ENCODE measurements at places on chromosomes 11 and 22. TPM values are rescaled to one million over a fixed set of nuclear protein-coding genes. Genes with fewer than 3 reads are reported as not detected.

JRKL gene
- 14.1 TPM for polyA plus RNA-seq

DNA sequence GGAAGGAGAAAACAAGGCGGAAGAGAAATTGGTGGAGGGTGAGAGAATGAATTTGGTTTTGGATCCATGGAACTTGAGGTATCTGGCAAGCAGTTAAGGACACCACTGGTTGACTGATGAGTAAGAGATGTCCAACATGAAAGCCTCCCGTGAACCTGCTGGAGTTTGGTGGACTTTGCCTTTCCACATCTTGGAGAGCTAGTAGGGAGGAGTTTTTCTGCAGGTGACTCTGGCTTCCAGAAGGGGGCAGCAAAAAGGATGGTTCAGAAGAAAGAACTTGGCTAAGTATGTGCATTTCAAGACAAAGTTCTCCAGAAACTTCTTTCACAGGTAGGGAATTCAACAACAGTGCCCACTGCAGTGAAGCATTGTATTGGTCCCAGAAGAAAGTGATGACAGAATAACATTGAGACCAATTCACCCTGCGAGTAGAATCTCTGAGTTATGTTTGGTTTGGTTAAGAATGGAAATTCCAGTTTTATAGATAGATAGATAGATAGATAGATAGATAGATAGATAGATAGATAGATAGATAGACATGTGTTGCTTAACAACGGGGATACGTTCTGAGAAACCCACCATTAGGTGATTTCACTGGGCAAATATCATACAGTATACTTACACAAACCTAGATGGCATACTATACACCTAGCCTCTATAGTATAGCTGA lies 28.5 kb downstream of the DCDC1 start:
- DNase-seq: no peak

DNA sequence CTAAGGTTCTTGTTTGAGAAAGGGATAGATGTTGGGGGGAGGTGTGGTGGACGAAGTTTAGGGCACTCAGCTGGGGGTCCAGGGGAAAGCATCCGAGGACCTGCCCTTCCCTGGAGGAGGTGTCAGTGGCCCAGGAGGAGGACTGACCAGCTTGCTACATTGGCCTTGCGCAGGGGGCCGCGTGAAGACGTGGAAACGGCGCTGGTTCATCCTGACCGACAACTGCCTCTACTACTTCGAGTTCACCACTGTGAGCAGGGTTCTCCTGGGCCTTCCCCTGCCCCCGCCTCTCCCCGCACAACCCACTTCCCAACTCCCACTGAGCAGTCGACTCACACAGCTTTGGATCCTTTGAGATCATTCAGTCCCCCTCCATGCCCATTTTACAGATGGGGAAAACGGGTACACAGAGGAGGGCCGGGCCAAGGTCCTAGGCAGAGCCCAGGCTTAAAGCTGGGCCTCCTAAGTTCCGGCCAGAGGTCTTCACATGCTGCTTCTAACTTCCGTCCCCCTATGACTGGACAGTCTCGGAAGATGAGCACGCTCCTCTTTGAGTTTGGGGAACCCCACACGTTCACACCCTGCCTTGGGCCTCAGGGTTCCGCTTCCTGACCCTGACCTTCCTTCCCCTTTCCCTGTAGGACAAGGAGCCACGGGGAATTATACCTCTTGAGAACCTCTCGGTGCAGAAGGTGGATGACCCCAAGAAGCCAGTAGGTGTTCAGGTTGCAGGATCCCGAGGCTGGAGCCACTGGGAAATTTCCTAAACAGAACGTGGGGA lies 28.7 kb downstream of the CYTH4 start:
- DNase-seq: no peak

- no peak for DNase-seq
These were observed 6.9 kb upstream of the WEE1 start for GRCh38 chr11:9566561-9567063.

GRCh38 chr11:116219171-116219635 lies 553.6 kb downstream of the BUD13 start:
- DNase-seq: no peak

MAJIN gene
- not detected for polyA plus RNA-seq

DNA sequence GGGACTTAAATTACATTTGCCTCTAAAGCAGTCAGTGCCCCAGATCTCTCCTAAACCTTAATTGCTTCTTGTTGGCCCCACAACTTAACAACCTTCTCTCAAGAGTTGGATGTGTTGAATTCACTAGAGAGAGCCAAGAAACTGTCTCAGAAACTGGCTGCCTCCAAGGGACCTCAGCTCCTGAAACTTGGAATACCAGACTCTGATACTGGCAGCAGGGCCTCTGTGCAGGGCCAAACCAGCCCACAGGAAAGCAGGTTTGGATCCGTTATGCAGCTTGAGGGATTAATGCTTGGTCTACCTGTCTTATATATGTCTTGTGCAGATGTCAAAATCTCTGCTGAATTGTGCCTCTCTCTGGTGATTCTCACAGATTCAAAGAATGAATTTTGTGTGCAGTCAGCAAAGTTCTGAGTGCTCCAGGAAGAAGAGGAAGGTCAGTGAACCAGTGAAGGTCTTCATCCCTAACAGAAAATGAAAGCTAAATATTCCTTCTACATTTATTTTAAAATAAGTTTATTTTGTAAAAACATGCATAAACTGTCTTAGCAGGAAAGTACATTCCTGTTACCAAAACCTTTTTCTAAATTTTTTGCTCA lies 70.8 kb downstream of the LIF start:
- DNase-seq: no peak

- DNase-seq: no peak
These were observed 73.6 kb downstream of the CSTPP1 start for GRCh38 chr11:47010179-47010578.

TPH1 gene
- polyA plus RNA-seq: 0.15 TPM

DNA sequence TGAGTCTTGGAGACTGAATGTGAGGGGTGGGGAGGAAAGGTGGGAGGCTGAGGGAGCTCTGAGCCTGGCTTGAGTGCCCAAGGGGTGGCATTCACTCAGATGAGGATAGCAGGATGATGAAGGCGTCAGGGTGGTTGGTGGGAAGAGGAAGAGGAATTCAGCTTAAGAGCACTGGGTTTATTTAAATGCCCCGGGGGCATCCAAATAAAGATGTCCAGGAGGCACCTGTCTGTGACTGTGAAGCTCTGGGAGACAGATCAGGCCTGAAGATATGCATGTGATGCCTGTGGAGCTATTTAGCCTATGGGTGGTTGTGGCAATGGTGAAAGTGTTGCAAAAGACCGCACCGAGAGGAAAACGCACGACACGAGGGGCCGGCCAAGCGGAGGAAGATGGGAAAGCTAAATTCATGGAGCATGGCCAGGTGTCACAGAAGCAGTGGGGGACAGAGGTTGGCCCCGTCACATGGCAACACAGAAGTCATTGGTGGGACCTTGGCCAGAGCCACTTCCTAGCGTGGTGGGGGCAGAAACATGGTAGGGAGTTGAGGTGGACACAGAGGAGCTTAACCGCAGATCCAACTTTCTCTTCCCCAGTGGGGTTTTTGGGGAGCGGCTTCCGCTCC lies 15.5 kb downstream of the SLC37A2 start:
- DNase-seq: no peak

- no peak for DNase-seq
These were observed 16.3 kb downstream of the FXYD6 start for GRCh38 chr11:117860139-117860538.

- DNase-seq: no peak
These were observed 20.3 kb downstream of the ZC3H12C start for GRCh38 chr11:110113505-110113904.

GRCh38 chr11:118211006-118211405 lies 13.8 kb downstream of the JAML start:
- no peak for DNase-seq

GRCh38 chr11:26599425-26599824 lies 27.4 kb upstream of the MUC15 start:
- DNase-seq: no peak

DNA sequence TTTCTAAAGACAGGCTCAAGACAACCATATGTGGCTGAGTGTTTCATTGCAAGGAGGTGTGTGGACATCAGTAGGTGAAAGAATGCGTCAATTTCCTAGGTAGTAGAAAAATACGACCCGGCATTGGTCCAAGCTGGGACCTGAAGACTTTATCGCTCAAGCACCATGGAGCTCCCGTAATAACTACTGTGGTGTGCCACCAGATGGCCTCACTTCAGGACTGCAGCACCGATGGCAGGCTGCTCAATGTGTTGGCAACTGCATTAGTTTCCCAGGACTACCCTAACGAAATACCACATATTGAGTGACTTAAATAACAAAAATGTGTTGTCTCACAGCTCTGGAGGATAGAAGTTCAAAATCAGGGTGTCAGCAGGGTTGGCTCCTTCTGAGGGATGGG lies 72.4 kb upstream of the FAT3 start:
- DNase-seq: no peak

GRCh38 chr11:25970726-25971508 lies 361.0 kb upstream of the ANO3 start:
- no peak for DNase-seq

- DNase-seq: peak; percentile 73
These were observed 1.7 kb upstream of the RCOR2 start for GRCh38 chr11:63918507-63919191.

PLAAT5 gene
- 2.8 TPM for polyA plus RNA-seq

DNA sequence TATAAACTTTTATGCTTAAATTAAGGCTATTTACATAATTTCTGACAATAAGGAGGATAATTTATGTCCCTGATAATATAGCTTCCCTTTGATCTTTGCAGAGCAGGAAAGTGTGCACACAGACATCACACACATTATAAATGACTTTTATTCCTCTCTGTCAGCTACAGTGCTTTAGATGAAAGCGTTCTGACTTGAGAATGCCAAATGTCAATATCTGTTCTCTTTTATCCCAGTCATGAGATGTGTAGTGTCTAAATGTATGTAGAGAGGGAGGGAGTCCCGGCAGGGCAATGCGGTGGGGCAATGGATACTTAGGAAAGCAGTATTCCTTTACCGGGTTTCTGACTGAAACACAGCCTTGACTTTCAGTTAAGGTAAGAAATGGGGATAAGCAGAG lies 225.4 kb upstream of the CHORDC1 start:
- DNase-seq: no peak

GSTT2 gene
- polyA plus RNA-seq: 2.6 TPM

GRCh38 chr11:100789500-100789899 lies 102.4 kb downstream of the ARHGAP42 start:
- peak; percentile 30 for DNase-seq

DNA sequence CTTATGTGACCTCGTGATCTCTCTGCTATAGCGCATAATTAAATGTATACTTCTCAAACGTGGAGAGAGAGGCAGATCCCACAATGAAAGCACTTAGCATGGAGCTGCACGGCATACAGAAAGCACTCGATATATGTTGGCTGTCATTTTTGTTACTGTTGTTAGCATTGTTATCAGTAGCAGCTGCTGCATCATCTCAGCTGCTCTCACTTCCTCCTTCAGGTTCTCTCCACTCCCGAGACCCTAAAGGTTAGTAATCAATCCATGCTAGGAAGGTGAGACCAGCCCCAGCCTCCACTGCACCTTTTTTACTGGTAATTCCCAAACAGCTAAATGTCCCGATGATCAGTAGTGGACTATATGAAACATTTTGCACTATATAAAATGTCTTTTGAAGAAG lies 13.4 kb upstream of the API5 start:
- no peak for DNase-seq

WNT7B gene
- polyA plus RNA-seq: 0.19 TPM

GRCh38 chr11:69401715-69402114 lies 79.7 kb upstream of the LINC01488 start:
- no peak for DNase-seq

SCGB1D2 gene
- polyA plus RNA-seq: not detected

- DNase-seq: no peak
These were observed 95.1 kb upstream of the PLET1 start for GRCh38 chr11:112355726-112356125.

DNA sequence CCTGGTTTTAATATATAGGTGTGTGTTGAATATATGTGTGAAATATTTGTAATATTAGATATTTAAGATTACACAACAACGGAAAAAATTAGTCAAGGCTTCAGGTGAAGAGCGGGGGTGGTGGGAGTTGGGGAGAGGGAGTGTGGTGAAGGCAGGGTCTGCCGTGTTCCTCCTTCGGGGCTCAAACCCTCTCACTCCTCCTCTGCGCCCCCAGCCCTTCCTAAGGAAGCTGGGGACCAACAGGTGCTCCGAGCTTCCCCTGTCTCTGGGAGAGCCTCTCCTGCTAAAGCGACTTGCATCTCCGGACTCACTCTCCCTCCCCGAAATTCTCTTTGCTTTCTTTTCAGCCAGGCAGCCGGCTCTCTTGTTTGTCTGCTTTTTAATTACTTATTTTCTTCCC lies 960 bp upstream of the CADM1 start:
- no peak for DNase-seq

OOSP4A gene
- not detected for polyA plus RNA-seq

CCDC116 gene
- not detected for polyA plus RNA-seq

SLC22A8 gene
- not detected for polyA plus RNA-seq

- no peak for DNase-seq
These were observed 25.0 kb downstream of the ADA2 start for GRCh38 chr22:17194213-17194612.

PHOX2A gene
- not detected for polyA plus RNA-seq

DNA sequence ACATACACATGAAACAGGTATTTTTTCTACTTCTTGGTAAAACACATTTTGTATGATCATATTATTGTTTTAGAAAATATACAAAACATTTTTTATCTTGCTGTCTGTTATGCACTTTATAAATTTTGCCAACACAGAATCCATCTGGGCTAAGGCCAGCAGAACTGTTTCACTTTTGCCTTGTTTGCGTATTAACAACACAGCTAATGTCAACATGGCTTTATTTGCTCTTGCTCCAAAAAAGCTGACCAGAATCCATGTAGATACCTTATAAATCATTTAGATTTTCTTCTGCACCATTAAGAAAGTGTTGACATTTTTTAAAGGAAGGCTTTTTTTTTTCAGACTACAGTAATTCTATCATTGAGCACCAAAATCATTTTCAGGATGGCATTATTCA lies 58.1 kb upstream of the PGR start:
- peak; percentile 1 for DNase-seq

DNA sequence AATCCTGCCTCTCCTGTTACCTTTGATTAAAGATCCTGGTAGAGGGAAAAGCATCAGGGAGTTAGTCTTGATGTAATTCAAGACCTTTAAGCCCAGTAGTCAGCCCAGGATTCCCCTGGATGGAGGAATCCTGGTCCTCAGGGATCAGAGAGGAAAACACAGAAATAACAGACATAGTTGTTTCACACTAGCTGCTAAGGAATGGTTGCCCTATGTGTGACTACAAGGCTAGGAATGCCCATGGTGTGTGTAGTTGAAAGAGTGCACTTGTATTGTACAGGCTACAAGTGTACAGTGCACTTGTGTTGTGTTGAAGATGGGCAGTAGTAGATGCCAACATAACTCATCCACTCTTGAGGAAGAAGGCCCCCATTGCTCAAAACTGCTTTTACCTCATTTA lies 226.8 kb downstream of the AASDHPPT start:
- DNase-seq: no peak

CCDC87 gene
- not detected for polyA plus RNA-seq

RCOR2 gene
- polyA plus RNA-seq: 11.1 TPM

PGA5 gene
- polyA plus RNA-seq: not detected

- no peak for DNase-seq
These were observed 5.5 kb upstream of the ANKK1 start for GRCh38 chr11:113382121-113382520.
